ENCODE measurements at places on chromosomes 3 and 15.

DNA sequence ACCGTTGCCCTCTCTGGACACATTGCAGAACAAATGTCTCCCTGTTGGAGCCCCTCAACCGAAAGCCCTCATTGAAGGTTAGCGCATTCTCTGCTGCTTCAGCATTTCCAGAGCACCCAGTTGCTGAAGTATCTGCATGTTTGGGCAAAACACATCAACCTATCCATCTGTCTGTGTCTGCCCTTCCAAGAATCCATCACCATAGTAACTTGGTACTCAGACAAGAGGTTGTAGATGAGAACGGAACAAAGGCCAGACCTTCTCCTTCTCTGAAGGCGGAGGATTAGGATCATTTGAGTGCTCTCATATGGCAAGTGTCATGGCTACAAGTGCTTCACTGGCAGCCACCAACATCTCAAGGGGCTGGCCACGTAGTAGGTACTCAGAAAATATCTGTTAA, 23.1 kb upstream of the RHO start:
- no peak for DNase-seq

GRCh38 chr3:51678186-51678585, 7.1 kb downstream of the TEX264 start:
- DNase-seq = no peak

GRCh38 chr15:78437107-78437761, 782 bp upstream of the IREB2 start:
- peak; percentile 60 for DNase-seq

DNA sequence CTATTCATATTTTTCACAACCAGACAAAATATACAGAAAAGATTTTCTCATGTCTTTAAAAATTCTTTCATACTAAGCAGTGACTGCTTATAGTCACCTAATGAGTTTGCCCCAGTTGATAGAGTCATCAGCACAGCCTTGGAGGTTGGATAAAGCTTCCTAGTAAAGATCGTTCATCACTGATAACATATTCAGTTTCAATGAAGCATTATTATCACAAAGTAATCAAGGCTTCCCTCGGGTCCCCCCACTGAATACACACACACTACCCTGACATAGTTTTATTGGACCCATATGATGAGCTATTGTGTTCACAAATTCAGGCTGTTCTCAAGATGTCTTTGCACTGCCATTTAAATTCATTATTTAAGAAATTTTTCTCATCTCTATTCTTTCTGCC, 297.8 kb downstream of the KCNH8 start:
- DNase-seq = no peak

DNA sequence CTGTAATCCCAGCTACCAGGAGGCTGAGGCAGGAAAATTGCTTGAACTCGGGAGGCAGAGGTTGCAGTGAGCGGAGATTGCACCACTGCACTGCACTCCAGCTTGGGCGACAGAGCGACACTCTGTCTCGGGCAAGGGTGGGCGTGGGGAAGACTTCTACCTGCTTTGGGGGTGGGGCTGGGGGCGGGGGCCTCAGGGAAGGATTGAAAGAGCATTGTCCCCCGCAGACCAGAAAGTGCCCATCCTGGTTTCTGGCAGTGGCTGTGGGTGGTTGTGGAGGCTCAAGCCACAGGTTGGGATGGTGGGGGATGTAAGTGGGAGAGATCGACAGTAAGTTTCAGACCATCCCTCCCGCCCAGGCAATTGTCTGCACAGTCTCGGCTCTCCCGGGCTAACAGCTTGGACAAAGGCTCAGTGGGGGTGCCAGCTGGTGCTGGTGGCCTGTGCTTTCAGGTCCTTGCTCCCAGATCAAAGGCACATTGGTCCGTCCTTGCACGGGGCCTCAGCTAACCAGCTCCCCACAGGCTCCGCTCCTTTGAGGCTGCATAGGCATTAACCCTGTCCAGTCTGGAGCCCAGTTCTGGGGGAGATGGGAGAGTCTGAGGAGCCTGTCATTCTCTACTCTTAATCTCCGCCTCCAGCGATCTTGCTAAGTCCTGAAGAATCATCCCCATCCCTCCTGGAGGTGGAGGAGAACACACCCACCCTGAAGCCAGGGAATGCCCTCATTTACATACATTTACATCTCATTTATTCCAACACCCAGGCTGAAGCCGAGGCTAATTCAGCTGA, 8.6 kb downstream of the SCN5A start:
- DNase-seq = no peak

- no peak for DNase-seq
Observed at GRCh38 chr3:186609247-186609868, 3.5 kb upstream of the AHSG start.

GRCh38 chr3:120057626-120058025, 36.6 kb downstream of the GSK3B start:
- DNase-seq = no peak

DNA sequence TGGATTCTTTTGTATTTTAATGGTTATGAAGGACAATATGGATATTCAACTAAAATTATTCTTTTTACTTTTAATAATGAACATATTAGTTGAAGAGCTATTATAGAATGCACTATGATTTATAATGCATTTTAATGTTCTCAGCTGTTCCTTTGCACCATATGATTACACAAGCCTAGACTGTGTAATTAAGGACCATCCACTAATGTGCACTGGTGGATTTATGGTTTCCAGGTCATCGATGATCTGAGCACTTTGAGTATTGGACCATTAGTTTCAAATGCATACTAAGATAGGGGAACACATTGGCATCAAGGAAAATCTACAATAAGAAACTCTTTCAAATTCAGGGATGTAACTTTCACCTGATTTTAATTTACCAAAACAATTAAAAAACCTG, 16.8 kb downstream of the LRRN1 start:
- DNase-seq = no peak

- no peak for DNase-seq
Observed at GRCh38 chr3:155412904-155413303, 119.4 kb upstream of the STRIT1 start.

DNA sequence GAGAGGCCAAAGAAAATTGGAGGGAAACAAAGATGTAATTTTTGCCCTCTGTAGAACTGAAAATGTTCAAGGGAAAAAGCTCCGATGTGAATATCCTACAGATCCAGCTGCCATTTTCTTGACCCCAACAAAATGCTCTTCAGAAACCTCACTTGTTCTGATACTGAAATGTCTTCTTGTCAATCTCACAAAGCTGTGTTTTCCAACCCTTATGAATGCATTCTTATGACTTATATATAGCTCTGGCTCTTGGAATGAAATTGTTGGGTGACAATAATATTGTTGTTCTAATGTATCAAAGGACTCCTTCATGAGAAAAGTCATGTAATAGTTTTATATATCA, 157.1 kb upstream of the TGFBR2 start:
- no peak for DNase-seq

- DNase-seq = no peak
Observed at GRCh38 chr15:74828835-74829234, 2.4 kb downstream of the CPLX3 start.

GRCh38 chr15:76151599-76151974, 91.8 kb downstream of the TMEM266 start:
- no peak for DNase-seq

DNA sequence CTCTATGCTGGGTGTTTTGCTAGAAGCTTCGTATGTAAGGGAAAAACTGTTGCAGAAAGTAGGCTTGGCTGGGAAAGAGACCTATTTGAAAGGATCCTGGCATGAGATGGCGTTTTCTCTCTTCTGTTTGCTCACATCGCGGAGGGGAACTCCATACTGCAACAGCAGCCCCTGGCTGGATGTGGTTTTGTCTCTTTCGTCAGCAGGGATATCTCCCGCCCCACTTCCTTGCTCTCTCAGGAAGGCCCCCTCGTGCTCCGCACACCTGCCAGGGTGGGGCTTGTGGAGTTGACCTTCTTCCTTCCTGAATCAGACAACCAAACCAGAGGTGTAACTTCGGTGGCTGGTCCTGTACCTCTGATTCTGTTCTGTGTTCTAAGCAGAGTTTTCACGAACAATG, 26.4 kb upstream of the MYZAP start:
- DNase-seq = no peak

GRCh38 chr3:55555873-55556618, 68.9 kb upstream of the WNT5A start:
- DNase-seq = no peak

- DNase-seq = peak; percentile 14
Observed at GRCh38 chr3:46368569-46368968, 2.2 kb upstream of the CCR5 start.

All from SK-N-SH (cell line).